ENCODE measurements at places on chromosomes 12 and 14.
A peak's percentile ranks its signal among the peaks of the same experiment; 100 is the strongest.

DNA sequence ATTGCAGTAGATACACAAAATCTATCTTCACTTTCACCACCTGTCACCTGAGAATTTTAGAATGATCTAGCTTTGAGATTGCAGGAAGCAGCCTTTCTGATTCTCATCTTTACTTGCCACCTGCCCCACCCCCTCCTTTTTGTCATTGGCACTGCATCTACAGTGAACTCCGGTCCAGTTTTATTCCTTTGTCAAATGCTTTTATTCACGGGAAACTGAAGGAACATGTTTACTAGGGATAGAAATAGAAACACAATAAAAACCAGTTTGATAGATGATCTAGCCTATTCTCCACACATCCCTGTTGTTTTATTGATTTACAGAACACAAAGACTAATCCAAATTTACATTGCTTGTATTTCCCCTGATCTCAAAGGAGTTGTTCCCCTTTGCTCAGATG is 471.7 kb upstream of the STXBP6 start:
- DNase-seq: no peak

DNA sequence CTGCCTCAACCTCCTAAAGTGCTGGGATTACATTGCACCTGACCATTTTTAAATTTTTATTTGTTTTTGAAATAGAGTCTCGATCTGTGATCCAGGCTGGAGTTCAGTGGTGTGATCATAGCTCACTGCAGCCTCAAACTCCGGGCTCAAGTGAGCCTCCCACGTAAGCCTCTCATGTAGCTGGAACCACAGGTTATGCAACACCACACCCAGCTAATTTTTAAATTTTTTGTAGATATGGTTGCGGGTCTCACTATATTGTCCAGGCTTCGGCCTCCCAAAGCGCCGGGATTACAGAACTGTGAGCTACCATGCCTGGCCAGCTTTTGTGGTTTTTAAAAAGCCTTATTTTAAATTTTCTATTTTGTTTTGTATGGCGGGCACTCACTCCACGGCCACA is 2.2 kb upstream of the DRAM1 start:
- DNase-seq: no peak

- no peak for DNase-seq
Measured at GRCh38 chr12:113149361-113150150, at the start of gene CFAP73. Gene CFAP73, plus strand, starts transcription at chr12:113149724. Its CDS starts 134 bp downstream, at chr12:113149858.

DNA sequence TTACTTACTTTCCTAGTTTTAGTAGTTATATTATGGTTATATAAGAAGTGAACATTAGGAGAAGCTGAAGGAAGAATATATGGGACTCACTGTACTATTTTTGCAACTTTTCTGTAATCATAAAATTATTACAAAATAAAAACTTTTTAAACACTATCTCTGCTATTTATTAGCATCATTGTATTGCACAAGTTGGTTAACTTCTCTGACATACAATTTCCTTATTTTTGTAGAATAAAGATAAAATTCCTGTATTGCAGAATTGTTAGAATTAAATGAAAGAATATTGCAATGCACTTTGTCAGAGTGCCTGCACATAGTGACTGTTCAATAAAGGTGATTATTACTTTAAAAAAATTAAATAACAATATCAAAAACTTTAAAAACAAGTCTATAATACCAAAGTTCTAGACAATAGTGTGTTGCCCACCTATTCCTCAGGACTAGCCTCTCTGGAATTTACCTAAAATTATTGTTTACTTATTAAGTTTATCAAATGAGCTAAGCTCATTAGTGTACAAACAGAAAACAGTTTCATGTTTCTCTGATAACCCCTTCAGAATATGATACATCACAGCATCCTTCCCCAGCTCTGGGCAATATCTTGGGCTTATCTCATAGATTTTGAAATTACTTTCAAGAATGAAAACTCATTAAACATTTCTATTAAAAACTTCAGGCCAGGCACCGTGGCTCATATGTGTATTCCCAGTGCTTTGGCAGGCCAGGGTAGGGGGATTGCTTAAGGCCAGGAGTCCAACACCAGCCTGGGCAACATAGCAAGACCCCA is 77.4 kb upstream of the TMPO start:
- DNase-seq: no peak

DNA sequence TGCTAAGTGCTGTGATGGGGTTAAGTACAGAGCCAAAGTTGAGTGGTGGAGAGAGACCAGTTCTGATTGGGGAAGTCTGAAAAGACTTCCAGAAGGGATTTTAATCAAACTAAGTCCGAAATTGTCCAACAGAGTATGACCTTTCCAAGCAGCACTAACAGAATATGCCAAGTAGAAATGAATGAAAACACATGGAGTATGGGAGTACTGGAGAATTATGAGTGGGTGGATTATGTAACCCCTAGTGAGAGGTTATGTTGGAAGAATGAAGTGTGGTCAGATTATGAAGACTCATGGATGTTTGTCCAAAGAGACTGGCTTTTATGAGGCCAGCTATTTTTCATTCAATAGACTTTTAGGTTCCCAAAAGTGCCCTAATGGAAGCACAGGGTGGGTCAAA is 94.0 kb upstream of the PLEKHA5 start:
- DNase-seq: no peak

DNA sequence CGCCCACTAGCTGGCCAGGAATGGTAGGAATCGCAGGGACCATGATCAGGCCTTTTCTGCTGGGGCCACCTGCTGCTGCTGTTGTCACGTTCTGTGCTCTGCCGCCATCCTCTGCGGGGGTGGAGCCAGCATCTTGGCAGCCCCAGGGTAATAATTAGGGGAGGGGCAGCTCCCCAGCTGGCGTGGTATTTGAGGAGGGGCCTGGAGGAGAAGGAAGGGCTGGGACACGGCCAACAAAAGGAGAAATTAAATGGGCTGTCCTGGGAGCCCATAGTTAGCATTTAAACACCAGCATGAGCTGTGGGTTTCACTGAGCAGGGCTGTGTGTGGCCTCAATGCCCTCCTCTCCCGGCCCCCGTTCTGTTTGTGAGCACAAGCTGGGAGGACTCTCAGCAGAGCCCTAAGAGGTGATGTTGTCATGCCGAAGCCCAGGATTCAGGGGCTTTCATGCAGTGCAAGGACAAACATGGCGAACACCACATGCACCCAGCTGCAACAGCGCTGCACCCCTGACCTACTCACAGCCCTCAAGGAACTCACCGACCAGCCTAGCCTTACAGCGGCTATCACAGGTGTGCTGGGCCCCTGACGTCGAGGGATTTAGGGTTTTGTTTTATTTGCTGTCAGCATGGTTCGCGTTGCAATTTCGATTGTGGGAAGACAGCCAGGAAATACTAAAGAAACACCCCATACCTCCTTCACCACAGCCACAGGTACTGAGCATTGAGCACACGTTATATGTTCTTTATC is 324.3 kb downstream of the CACNA1C start:
- no peak for DNase-seq

DNA sequence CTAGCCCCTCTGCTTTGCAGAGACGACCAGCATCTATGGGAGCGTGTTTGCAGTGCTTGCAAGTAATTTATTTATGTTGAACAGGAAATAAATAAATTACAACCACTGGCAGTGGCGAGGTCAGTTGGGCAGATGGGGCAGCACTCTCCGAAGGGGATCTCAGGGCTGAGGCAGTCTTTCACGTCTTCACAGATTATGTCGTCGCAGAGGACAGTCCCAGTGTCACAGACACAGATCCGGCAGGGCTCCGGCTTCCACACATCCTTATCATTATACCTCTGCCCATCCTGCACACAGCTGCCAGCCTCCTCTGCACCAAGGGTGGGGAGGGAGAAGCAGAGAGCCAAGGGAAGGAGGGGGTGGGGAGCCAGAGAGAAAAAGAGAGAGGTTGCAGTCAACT is 4.5 kb downstream of the COL2A1 start:
- DNase-seq: no peak

- no peak for DNase-seq
Measured at GRCh38 chr14:77970646-77971045, 170.7 kb downstream of the ADCK1 start.

DNA sequence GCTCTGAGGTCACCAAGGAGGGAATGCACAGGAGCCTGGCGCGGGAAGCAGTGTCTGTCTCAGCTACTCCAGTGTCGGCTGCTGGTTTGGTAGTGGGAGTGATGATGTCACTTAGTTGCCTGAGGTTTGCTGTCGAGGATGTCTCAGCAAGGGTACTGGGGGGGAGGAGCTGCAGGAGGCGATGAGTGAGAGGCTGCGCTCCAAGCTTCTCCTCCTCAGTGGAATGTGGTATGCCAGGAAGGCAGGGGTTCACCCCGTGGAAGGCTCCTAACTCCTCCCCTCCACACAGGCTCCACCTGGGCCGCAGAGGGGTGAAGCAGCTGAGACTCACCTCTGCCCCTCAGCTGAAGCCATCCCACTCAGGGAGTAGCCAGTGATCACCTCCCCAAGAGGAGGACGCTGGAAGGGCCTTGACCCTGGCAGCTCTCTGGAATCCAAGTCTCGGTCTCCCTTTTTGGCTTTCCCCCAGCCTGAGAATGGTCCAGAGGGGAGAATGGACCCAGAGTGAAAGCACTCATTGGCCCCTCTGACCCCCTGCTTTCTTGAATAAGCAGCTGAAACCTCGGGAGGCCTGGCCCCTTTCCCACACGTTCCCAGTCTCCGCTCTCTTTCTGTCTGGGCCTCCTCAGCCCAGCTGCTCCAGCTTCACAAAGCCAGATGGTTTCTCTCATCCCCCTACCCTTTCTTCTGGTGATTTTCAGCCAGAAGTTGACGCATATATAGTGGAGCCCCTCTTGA is 178.9 kb upstream of the FKBP4 start:
- DNase-seq: no peak

- DNase-seq: peak; percentile 48
Measured at GRCh38 chr14:103520657-103521437, 1.8 kb downstream of the CKB start.

DNA sequence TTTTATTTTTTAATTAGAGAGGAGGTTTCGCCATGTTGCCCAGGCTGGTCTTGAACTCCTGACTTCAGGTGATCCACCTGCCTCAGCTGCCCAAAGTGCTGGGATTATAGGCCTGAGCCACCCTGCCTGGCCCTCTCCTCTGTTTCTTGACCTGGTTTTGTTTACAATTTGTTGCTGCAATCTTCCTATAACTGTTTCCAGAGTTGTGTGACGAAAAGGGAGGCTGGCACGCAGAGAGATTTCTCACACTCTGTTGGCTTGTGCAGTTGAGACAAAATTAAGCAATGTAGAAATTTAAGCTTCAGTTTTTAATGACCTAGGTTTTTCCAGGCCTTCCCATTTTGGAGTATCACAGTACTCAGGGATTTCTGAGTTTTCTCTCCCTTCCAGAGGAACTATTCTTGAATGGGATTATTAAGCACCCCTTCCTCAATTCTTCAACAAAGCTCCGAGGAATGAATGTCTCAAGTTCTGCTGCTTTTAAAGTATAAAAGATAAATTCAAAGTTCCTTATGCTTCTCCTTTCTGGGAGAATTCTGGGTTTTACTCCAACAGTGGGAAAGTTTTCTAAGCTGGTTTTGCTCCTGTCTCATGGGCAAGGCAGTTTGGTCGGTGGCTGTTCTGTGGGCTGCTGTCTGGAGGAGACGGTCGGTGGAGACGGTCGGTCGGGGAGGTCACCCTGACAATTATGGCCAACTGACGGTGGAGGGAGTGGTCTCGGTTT is 20.4 kb upstream of the FOS start:
- no peak for DNase-seq

DNA sequence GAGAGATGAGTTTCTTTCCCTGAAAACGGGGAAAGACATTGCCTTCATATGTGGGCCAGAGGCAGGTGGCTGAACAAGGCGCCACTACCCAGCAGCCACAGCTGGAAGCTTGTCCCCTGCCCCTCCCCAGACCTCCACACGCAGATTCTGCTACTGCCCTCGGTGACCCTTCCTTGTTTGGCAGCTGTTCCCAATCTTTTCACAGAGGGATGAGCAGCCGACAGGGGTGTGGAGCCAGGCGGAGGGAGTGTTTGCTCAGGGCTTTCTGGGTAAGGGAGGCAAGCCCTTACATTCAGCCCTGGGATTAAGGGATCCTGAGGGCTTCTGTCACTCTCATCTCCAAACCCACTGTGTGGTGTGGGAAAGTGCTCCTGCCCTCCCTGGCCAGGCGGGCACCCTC is 4.5 kb upstream of the KRT4 start:
- DNase-seq: no peak

DNA sequence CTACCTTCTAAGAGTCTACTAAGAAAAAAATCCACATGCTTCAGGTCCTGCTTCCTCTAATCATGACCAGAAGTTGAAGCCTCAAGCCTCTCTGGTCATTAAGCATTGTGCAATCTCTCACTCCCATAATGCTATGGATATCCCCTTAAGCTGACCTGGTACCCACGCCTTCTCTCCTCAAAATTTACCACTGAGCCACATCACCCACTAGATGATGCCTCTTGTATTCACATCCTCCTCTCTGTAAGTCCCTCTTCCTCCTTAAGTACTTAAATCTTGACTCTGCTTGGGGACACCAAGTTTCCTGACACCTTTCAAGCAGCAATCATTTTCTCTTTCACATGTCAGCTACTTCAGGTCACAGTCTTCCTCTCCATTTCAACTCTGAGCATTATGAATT is 9.8 kb downstream of the GALNT4 start:
- no peak for DNase-seq

DNA sequence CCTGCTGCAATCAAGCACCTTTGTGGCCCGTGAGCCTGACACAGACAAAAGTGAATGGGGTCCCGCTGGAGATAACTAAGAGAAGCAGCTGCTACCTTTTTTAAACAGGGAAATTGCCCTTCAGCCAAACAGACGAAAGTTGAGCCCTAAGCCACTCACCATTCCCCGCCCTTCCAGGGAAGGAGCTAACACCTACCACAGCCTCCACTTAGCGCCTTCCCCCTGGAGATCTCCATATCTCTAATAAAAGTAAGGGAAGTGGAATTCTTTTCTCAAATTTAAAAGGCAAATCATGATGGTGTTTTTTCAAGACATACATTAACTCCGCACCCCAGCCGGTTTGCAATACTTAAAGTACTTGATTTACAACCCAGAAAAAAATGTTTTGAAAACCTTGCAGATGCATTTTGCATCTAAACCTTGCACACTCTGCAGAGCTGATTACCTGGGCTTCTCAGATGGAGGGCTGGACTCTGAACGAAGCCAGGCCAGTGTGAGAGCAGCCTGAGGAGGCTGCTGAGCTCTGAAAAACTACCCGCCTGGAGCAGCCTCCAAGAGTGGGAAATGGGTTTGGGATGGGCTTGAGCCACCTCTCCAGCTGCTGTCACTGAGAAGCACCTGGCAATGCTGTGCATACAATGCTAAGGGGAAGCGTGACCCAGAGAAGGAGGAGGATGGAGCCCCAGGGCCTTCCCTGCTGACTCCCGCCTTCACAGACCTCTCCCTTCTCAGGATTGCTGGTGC is 10.0 kb downstream of the NUAK1 start:
- no peak for DNase-seq

GRCh38 chr14:49857427-49858003 is 4.9 kb upstream of the NEMF start:
- DNase-seq: no peak

- DNase-seq: no peak
Measured at GRCh38 chr14:33958605-33959226, 7.8 kb upstream of the EGLN3 start.

DNA sequence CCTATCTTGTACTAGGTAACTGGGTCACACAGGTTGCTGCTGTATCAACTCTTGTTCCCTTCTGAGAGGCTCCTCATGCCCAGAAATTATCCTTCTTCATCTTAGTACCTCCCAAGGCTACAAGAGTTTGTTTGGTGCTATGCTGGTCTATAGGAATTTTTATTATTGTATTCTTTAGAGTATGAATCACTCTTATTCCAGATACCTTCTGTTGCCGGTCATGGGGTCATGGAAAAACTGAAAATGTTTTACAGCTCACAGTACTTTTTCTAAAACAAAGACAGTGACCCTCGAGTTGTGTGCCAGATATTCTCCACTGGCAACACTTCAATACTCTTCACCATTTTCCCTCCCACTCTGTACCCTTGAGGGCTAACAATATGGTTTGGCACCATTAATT is 1598.0 kb upstream of the TMEM132C start:
- no peak for DNase-seq
